ENCODE measurements at places on chromosomes 7 and 10.

GRCh38 chr7:84040355-84040754 is 154.2 kb downstream of the SEMA3A start:
- DNase-seq: no peak

GRCh38 chr10:128568990-128569945 is 443.0 kb upstream of the MKI67 start:
- no peak for DNase-seq

- no peak for DNase-seq
Observed at GRCh38 chr10:121741248-121741792, 143.1 kb upstream of the FGFR2 start.

DNA sequence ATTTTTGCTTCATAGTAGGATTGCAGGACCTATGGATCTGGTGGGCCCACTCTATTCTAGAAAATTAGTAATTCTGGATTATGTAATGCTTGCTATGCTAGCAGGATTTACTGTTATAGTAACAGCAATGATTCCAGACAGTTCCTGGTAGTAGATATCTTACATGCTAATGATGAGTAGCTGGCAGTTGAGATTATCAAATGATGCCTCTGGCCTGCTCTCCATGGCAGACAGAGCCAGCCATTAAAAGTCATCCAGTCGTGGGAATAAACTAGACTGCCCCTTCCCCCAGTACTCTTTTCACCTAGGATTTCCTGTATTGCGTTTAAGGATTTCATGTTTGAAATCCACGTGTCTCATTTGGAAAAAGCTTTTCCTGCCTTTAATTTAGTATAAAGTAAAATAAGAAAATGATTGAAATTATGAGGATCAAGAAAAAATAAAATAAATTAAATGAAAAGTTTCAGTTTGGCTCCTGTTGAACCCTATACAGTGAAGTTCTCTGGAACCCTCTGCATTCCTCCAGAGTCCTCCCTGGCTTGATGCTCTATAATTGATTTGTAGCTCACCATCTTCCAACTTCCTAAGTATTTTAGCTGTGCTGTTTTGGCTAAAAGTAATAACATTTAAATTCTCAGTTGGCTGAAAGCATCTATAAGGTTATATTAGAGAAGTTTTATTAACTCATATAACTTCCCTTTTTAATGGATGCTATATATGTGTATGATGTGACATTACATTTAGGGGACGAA is 14.6 kb downstream of the UMAD1 start:
- DNase-seq: no peak

GRCh38 chr10:81034383-81034782 is 496.7 kb downstream of the SH2D4B start:
- DNase-seq: no peak

DNA sequence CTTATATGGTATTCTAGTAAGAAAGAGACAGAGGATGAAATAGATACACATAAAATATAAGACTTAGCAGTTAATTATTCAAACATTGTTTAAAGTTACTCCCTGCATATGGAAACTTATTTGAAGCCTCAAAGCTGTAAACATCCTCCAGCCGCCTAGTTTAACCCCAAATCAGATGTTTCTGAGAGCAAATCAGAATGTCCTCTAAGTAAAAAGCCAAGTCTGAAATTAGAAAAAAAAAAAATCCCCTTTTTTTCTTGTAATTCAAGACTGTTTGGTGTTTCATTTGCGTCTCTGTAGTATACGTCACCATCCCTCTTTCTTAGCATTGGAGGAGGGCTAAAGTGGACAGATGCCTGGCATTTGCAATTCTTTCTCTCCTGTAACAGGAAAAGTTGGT is 46.4 kb downstream of the TMEM26 start:
- no peak for DNase-seq

DNA sequence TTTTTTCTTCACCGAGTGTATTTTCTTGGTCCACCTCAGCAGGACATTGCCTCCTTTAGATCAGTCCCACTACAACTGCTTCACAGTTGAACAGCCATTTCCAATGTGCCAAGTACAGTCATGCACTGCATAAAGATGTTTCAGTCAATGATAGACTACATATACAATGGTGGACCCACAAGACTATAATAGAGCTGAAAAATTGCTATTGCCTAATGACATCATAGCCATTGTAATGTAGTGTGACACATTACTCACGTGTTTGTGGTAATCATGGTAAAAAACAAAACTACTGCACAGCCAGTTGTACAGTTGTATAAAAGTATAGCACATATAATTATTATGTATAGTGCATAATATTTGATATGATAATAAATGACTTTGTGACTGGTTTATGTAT is 113.8 kb upstream of the HPS1 start:
- no peak for DNase-seq

GRCh38 chr10:29839826-29840515 is 205.2 kb upstream of the SVIL start:
- no peak for DNase-seq

DNA sequence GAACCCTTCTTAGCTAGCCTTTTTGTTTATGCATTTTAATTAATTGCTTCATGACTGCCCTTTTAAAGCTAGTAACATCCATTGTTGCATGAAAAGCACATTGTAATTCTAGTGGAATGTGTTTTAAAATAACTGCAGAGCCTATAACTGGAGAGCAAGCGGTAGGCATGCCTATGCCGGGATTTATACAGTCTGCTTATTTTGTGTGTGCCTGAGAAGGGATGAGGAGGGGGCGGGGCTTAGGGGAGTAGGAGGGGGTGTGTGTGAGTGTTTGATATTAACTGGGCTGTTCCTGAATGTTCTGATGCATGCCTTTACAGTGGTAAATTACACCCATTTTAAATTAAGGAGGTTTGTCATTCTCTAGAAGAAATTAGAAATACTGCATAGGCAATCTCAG is 208.1 kb downstream of the TCF7L2 start:
- no peak for DNase-seq

GRCh38 chr7:34596887-34597286 is 61.1 kb upstream of the NPSR1 start:
- DNase-seq: no peak

DNA sequence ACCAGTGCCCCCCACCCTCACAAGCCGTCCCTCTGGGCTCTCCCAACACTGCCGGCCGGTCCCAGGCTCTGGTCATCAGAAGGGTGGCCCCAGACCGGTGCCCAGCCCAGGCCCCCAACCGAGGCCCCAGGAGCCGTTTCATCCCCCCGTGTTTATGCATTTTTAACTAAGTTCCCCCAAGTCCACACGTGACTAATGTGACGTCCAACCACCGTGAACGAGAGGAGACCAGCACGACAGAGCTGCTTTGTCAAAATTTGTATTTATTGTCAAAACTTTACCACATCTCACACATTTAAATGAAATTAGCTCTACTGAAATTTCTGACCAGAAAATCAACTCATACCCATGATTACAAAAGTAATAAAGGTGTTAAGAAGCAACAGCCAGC is 8.6 kb downstream of the VENTX start:
- no peak for DNase-seq

GRCh38 chr7:19677180-19677579 is 31.7 kb downstream of the POLR1F start:
- DNase-seq: peak; percentile 24

GRCh38 chr10:75492173-75492925 is 60.9 kb downstream of the LRMDA start:
- DNase-seq: no peak

- peak; percentile 91 for DNase-seq
Observed at GRCh38 chr7:47622946-47623640, 41.2 kb upstream of the TNS3 start.

DNA sequence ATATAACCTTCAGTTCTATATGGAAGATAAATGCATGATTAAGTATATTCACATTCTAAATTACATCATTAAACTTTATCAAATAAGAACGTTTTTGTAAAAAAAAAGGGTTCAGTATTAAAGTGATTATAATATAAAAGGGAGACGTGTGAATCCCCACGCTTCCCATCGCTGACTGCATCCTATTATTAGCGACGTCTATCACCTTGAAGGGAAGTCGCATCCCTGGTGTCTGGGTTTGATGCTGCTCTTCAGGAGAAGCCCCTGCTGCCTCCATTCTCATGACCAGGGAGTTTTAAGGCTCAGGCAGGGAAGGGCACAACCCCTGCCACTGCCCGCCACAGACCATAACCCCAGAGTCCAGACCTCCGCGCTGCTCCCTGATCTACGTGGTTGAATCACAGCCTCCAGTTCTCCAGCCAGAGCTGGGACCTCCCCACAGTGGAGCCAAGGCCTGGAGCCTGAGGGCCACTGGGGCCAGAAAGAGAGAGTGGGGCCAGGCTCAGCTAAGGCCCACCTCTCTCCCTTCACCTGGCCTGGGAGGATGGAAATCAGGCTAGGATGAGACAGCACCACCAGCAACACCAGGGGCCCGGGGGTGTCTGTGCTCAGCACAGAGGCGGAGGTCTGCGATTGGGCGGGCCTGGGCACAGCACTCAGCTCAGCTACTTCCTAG is 130.6 kb downstream of the TCERG1L start:
- no peak for DNase-seq

GRCh38 chr10:114408112-114408967 is 4.0 kb upstream of the AFAP1L2 start:
- DNase-seq: no peak

DNA sequence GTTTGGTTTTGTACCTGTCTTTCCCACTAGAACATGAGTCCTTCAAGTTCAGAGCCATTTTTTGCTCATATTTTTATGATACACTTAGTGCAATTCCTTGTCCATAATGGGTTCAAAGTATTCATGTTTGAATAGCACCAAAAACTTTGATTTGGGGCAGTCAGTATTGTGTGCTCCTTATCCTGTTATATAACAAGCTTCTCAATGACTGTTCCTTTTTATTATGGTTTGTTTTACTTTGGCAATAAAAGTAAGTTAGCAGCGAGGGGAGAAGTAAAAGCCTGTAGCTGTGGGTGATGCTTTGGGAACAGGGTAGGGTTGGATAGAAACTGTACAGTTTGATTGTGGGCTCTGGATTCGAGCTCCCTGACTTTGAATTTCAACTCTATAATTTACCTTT is 174.4 kb upstream of the PCLO start:
- no peak for DNase-seq

DNA sequence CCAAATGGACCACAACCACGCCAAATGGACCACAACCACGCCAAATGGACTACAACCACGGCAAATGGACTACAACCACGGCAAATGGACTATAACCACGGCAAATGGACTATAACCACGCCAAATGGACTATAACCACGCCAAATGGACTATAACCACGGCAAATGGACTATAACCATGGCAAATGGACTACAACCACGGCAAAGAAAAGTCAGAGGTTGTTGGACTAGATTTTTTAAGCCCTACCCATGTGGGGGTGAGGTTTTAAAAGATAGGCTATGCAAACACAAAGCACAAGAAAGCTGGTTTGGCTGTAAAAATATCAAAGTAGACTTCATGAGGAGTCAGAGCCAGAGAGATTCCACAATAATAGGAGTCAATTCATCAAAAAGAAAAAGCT is 55.8 kb downstream of the NCAPG2 start:
- no peak for DNase-seq

DNA sequence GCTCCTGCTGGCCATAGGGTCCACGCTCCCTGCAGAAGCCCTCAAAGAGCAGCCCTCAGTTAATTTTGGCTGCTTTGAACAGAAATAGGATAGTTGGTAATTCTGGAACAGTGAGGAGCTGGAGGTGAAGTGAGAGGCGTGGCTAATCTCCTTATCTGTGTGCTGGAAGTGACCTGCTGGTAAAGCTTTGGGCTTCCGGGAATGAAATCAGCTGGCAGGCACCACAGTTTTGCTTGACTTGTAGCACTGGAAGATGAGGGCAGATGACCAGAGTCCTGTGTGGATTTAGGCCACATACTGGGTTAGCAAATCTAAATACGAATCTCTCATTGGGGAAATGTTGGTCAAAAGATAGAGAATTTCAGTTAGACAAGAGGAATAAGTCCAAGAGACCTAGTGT is 10.2 kb downstream of the ATP6V0E2 start:
- no peak for DNase-seq

DNA sequence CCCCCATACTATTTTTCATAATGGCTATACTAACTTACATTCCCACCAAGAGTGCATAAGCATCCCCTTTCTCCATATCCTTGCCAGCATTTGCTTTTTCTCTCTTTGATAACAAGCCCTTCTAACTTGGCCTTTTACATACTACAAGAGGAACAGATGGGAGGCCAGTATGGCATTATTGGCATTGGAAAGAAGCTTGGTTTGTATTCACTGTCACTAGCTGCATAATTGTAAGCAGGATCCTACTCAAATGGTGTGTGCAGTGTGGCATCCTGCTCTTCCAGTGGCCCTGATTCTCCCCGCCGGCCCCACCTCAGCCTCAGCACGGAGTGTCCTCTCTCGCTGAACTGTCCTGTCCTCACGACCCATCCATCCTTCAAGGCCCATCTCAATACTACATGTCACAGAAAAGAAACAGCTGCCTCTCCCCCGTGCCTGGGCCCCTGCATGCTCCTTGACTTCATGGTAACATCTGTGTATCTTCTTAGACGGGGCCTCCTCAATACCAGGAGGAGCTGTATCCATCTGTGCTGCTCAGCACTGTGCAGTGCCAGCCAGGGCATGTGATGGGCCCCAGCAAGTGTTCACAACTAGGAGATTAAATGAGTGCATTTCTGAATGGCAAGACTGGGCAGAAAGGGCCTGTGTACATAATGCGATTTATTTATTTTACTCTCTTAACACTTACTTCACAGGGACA is 205.2 kb downstream of the COBL start:
- no peak for DNase-seq

DNA sequence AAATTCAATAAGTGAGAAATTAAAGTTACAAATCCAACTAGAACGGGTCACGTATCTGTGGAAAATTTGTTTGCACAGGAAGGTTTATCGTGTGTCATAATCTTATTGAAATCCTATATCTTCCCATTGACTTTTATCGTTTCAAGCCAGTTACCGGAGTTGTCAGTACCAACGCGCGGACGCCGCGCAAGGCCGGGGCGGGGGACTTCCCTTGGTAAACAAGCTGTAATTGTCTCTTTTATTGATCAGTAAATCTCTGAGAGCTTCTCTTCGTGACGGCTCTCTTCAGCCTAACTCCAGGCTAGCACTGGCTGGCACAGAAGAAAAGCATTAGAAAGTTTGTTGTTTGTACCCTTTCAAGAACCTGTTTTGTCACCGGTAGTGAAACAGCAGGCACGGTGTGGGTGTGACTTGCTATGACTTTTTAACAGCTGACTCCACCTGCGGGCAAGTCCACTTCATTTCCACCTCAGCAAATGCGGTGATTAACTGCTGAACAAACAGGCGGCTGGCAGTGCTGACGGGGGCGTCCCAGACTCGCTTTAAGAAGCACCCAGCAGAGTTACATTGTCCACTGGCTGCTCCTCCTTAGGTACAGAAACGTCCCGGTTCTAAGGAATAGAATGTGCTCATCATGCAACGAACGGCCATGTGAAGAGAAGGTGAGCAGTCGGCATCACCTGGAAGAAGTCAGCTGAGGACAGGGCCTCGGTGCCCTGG is 215.8 kb downstream of the MAD1L1 start:
- no peak for DNase-seq

Data from astrocyte of the spinal cord (primary cell).